ENCODE measurements at places on chromosomes 2 and 18.

DNA sequence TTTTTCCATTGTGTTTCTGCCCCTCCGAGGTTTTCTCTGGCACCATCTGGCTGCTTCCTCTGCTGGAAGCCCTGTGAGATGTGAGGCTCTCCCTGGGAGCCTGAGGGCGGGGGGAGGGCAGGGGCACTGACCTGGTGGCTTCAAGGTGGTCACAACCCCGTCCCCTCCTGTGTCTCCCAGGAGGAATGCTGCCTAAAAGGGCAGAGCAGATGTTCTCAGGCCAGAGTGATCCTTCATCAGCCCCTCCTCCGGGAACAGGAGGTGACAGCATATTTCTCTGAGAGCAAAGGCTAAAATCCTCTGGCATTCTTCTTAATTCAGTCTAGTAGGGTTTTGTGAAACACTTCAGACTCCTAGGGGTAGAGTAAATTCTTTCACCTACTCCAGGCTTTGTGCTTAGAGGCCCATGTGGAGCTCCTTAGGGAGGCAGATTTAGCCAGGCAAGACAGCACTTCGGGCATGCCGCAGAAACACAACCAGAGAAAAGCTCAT is 18.3 kb upstream of the GREB1 start:
- DNase-seq = no peak

DNA sequence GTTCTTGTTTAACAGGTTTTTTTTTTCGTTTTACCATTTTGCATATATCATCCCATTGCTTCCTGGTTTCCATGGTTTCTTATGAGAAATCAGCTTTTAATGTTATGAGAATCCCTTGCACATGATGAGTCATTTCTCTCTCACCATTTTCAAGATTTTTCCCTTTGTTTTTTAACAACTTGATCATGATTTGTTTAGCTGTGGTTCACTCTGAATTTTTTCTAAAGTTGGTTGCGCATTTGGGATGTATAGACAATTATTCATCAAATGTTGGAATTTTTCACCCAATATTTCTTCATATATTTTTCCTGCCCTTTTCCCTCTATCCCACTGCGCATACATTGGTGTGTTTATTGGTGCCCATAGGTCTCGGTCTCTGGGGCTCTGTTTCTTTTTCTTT is 42.4 kb upstream of the BIN1 start:
- DNase-seq = peak; percentile 85

- no peak for DNase-seq
These were observed 61.8 kb downstream of the COX7A2L start for GRCh38 chr2:42298996-42299754.

GRCh38 chr2:168835969-168836368 is 33.5 kb downstream of the NOSTRIN start:
- no peak for DNase-seq

DNA sequence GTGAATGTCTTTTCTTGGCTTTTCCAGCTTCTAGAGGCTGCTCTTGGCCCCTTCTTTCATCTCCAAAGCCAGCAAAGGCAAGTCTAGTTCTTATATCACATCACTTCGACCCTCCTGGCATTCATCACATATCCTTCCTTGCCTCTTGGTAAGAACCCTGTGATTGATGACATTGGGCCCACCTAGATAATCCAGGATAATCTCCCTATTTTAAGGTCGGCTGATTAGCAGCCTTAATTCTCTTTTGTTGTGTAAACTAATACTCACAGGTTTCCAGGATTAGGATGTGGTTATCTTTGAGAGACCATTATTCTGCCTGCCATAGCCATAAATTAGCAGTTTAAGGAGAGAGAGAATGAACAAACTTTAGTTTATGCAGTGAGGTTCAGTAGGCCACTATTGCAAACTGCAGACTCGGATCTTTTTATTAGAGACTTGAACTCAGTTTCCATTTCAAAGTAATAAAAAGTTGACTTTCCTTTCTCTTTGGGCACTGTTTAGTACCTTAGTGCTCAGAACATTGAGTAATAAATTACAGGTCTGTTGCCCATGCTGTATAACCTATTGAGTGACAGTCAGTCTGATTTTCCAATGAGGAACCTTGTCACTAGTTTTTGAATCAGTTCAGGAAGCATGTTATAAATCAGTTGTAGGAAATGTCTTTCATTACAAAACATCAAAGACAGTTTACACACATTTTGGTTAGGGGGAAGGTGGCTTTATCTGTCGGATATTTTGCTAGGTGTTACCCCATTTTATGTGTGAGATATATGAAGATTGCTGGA is 4.5 kb downstream of the NDUFV2 start:
- DNase-seq = peak; percentile 60

DNA sequence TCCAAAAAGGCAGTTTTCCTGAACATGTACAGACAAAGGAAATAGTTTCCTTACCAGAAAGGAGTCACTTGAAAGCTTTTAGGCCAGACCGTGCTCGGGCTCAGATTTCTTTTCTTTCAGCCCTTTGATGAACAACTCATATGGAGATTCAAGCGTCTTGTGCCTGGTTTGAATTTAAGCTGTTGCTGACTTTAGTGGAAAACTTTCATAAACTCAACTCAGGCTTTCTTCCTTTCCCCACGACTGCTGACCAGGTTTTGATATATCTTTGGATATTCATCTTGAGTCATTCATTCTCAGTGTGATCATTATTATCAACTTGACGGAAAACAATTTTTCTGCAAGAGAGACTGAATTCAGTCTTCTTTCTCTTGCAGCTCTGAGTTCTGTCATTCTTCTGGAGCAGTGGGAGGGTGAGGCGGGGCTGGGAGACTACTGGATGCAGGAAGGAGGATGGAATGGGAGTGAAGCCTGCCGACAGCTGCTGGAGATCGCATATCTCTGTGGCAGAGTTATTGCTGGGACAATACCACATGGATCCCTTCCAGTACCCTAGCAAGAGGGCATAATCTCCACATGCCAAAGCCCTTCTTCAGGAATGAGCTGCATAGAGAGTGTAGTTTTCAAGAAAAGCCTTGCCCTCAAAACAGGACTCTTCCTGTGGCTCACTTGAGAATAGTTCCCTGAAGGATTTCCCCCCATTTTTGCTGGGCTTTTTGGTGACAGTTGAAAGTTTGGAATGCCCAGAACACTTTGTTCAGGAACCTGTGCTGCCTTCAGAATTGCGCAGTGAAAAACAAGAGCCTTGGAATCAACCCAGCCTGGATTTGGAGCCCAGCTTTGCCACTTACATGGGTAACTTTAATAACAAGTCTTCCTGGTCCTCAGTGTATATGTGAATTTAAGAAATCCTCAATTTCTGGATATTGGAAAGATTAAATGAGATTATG is 364.4 kb downstream of the ZNF521 start:
- no peak for DNase-seq

GRCh38 chr18:75211002-75211621 is 515 bp downstream of the TSHZ1 start:
- no peak for DNase-seq

GRCh38 chr2:122300758-122301157 is 545.3 kb downstream of the TSN start:
- no peak for DNase-seq

DNA sequence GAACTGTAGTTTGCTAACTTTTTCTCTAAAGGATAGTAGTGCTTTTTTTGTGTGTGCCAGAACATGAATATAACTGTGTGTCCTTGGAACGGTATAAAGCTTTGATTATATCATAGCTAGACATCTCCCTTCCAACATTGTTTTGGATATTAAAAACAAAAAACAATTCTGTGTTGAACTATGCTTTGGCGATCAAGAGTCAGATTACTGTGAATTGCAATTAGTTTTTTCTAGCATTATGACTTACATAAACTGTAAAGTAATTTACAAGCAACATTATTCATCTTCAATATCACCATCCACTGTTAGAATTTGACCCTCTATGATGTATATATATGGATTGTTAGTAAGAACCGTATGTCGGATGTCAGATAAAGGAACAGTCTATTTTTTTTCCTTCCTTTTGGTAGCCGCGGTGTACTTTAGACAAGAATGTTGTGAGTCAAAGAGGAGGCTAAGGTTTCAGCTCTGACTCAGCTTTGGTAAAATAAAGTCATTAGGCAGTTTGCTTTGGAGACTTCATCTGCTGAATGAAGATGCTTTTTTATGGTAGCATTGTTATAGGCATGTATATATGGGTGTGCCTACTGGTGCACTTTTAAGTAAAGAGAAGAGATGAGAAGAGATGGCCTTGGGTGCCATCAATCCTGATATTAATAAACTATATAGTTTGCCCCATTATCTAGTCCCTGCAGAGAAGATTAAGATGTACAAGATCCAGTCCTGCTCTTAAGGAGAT is 76.4 kb downstream of the LTBP1 start:
- no peak for DNase-seq

DNA sequence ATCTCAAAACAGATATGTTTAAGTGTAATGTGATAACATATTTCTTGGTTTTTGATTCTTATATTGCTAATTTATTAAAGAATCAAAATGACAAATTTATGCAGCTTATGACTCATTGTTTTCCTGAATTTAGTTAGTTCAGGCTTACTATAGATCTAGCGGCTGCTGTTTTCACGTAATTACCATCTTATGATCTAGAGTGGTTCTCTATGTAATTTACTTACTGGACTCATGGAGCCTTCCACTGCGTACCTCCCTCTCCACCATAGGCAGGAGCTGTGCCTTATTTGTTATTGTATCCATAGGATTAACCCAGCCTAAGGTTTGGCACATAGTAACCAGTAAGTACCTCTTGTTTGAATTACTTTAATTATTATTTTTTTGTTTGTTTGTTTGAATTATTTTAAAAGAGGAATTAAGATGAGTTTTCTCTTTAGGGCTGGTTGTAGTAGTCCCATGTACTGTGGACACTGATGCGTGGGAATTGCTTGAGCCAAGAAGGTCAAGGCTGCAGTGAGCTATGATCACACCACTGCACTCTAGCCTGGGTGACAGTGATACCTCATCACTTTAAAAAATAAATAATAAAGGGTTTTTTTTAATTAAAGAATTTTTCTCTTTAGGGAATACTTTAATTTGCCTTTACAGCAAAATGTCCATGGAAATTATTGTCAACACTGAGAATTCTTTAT is 165.5 kb downstream of the PHLPP1 start:
- no peak for DNase-seq

All from dermis microvascular lymphatic vessel endothelial cell (primary cell).